Stimulated activated CD4-positive, alpha-beta T cell treated with anti-CD3 and anti-CD28 coated beads, TNF-alpha, amount 100 ng/mL, for 1 hour (primary cell): ENCODE measurements at places on chromosomes 5 and 9.

- DNase-seq: no peak
Measured at GRCh38 chr5:142807372-142807911, 37.3 kb downstream of the ARHGAP26 start.

- DNase-seq: no peak
Measured at GRCh38 chr9:96661711-96662110, 6.6 kb upstream of the PRXL2C start.

GRCh38 chr5:33973271-33973670, 11.2 kb downstream of the SLC45A2 start:
- DNase-seq: no peak

DNA sequence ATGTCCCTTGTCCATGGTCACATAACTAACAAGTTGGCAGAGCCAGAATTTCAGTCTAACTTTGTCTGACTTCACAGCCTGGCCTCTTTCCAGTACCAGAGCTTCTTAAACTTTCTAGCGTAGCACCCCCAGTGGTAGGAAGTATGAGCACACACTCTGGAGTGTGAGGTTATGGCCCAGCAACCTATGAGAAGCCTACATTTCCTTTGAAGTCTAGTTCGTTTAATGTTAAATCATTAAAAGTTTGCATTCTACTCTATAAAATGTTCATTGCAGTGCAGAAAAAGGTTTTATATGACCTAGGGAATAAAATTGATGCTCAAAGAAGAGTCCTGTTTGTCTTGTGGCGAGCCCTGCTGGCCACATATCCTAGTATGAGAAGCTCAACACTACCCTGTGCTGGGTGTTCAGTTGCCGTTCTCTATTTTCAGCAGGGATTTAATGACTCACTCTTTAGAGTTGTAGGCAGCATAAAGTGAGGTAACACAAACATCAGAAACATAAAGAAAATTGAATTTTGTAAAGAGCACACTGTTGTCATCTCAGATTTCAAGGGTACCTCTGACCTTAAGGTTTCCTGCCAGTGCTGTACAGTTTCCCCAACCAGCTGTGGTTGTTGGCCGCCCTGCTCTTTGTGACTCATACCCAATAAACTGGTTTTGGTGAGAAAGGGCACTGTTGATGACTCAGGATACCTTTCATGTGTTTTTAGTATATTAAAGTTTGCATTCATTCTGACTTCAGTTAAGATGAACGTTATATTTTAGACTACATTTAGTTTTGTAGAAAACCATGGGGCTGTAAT, 14.3 kb downstream of the MCCC2 start:
- DNase-seq: peak; percentile 43

DNA sequence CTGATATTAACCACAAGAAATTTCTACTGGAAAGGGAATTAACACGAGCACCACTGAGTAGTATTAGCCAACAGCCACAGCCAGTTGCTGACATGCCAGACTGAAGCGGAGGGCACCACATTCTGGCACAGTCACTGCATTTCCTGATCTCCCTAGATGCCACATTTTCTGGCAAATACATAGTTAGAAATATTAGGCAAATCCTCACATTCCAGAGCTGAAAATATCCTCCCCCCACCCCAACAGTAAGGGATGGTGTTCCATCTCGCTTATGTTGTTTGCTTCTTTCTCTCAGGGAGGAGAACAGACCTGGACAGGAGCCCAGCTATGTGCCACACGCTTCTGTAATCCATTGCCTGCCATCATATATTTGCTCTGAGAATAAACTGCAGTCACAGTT, 32.8 kb upstream of the MCTP1 start:
- DNase-seq: no peak

DNA sequence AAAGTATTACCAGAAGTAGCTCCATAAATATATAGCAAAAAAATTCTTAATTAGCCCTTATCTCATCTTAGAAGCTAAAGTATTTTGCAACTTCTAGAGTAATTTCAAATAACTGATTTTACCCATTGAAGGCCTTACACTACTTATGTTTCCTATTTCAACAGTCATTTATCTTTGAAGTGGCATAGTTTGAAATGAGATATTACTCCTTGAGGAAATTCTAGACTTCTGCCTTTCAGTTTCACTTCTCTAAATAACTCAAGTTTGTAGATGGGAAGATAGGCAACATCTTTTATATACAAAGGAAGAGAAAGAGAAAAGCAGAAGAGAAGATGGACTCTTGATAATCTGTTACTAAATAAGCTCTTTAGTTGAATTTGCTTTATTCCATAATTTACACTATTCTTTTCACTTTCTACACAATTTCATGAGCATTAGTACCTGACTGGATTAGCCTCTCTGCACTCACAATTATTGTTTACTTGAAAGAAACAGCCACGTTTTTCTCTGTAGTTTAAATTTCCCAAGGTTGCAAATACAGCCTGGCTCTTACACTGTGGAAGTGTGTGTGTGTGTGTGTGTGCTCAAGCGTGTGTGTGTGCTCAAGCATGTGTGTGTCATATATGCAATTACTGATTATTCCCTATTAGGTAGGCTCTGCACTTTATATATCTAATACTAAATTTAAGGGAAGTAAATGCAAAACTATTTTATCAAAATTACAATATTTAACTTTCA, 60.6 kb upstream of the EMB start:
- DNase-seq: no peak

- no peak for DNase-seq
Measured at GRCh38 chr5:37724395-37725125, 115.3 kb downstream of the GDNF start.

DNA sequence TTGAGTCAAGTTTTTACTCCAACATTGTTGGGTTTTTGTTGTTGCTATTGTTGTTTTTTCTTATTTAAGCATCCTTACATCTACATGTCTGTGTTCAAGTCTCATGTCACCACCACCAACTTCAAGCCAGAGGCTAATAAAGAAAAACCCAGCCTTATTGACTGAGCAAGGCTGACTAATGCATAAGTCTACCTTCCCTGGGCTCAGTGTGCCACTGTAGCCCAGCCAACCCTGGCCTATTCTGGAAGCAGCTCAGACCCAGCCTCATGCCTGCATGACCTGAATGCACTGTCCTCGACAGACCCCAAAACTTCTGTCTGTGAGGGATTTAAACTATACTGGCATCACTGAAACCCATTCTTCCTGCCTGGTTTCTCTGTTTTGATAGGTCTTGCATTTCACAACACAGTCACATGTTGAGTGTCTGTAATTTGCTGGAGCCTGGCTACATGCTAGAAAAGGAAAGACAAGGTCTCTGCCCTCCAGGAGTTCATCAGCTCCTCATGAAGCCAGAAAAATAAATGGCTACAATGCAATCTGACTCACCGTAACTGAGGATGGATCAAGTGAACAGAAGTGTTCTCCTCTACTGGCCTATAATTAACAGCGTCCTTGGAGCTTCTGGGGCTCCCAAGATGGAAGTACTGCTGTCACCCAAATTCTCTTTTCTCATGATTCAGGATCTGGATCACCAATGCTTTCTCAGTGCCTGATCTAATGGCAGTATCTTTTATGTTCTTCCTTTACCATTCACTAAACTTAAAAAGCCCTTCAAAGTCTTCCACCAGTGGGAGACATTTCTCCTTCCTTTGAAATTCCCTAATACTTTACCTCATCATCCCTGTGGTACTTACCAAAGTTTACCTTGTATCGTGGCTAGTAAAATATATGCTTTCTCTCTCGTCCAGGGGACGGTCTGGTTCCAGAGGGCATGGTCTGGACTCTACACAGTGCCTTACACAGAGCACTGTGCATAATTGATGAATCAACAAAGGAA, 103.9 kb upstream of the IFNE start:
- no peak for DNase-seq

GRCh38 chr9:6819529-6819928, 61.8 kb downstream of the KDM4C start:
- DNase-seq: no peak

DNA sequence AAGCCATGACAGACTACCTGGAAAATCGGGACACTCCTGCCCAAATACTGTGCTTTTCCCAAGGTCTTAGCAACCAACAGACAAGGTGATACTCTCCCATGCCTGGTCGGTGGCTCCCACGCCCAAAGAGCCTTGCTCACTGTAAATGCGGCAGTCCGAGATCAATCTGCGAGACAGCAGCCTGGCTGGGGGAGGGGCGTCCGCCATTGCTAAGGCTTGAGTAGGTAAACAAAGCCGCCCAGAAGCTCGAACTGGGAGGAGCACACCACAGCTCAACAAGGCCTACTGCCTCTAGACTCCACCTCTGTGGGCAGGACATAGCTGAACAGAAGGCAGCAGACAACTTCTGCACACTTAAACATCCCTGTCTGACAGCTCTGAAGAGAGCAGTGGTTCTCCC, 272.1 kb upstream of the CCNG1 start:
- no peak for DNase-seq

- DNase-seq: no peak
Measured at GRCh38 chr5:5373351-5373989, 49.0 kb upstream of the ICE1 start.
